ENCODE measurements at places on chromosomes 16 and 17. TPM values are rescaled to one million over a fixed set of nuclear protein-coding genes. Genes with fewer than 3 reads are reported as not detected.

- DNase-seq = no peak
Measured at GRCh38 chr17:68310152-68310551, 18.9 kb downstream of the ARSG start.

Gene CETP
- total RNA-seq = not detected

DNA sequence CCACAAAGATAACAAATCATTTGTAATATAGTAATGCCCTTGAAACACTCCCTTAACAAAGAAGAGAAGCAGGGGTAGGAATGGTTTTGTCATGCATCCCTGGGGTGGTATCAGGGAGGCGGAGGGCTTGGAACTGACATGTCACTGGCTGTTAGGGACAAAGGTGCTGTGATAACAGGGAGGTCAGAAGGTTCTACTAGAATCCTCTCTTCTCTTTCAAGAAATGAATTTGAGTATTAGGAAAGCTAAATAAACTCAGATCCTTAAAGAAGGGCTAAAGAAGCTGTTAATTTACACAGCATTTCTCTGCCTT lies 65.4 kb upstream of the ADAMTS18 start:
- no peak for DNase-seq

DNA sequence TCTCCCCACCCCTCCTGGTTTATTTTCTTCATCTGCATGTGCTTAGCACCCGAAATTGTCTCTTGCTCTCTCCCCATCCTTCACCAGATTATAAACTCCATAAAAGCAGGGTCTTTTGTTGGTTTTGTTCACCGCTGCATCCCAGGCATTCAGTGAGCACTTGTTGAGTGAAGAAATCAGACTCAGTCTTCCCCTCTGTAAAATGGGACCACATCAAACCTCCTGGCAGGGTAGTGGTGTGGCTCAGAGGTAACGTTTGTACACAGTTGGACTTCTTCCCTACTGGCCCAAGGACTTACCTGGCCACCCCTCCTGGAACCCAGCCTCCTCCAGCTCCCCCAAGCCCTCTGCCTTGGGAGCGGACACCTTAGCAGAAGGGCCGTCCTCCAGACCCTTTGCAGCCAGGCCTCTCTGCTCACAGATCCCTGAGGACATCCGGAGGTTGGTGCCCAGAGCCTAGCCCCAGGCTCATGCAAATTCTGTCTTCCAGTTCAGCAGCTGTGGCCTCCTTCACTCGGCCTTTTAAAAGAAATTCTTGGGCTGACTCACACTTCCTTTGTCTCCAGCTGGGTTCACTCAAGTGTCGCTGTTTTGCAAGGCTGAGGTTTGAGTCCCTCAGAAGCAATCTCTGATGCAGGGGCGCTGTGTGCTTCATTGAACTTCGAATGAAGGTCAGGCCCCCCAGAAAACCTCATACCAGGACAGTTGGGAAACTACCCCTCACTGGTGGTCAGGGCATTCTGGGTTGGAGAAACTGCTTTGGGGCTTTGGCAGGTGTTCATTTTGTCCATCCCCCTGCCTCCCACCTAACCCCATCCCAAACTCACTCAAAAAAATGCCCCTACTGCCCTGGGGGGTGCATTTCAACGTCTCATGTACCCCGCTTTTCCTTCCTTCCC lies 16.8 kb upstream of the RMI2 start:
- no peak for DNase-seq

GRCh38 chr17:5706577-5707210 lies 122.4 kb upstream of the NLRP1 start:
- DNase-seq = peak; percentile 60

- DNase-seq = no peak
Measured at GRCh38 chr16:55102531-55102930, 171.9 kb downstream of the IRX5 start.

DNA sequence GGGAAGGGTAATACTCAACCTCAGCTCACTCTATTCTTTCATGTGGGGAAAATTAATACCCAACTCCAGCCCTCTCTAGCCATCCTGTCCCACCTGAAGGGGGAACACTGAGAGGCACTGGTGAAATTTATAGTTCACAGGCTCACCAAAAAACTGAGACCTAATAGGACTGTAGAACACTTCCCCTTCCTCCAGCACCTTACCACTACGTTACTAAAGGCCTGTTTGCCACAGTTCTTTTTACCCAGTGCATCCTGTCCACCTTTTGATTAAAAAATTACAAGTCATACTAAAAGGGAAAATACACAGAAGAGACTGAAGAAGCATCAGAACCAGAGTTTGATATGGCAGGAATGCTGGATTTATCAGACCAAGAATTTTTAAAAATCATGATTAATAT lies 26.0 kb downstream of the DHRS7B start:
- DNase-seq = no peak

DNA sequence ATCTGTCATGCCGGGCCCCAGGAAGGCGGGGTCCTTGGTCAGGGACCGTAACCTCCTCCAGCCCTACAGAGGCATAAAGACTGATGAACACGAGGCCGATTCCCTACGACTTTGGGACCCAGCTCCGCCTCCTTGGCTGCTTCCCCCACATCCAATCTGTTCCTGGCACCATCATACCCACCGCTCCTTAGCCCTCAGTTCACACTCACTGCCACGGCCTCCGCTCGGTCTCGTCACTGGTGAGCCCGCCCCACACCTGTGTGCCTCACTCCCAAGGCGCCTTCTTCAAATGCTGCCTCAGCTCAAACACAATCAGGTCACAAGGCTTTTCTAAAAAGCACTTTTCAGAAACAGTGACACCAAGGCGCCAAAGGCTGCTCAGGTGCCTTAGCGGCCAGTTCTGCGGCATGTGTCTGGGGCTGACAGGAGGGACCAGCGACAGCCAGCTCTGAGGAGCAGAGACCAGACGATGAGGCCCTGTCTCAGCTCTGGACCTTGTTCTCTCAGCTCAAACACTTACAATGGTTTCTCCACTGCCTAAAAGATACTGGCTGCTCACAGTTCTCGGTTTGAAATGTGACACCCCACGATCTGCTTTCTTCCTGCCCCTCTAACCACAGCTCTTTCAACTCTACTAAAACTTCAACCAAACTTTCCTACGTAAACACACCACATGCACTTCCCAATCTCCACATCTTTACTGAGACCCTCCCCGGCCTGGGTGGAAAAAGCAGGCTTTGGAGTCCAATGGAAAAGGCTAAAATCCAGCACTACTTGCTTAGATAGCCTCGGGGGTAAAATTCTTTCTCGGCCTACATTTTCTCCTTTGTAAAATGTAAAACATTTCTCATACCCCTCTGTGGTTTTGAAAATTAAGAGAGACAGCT lies 33.2 kb downstream of the CYB5D2 start:
- no peak for DNase-seq

Gene CLEC3A
- total RNA-seq = not detected
